Stimulated activated CD8-positive, alpha-beta memory T cell treated with anti-CD3 and anti-CD28 coated beads, Interleukin-12 subunit alpha, Interleukin-12 subunit beta, amount 100 ng/mL, for 1 hour (primary cell): ENCODE measurements at places on chromosomes 12 and 14.

DNA sequence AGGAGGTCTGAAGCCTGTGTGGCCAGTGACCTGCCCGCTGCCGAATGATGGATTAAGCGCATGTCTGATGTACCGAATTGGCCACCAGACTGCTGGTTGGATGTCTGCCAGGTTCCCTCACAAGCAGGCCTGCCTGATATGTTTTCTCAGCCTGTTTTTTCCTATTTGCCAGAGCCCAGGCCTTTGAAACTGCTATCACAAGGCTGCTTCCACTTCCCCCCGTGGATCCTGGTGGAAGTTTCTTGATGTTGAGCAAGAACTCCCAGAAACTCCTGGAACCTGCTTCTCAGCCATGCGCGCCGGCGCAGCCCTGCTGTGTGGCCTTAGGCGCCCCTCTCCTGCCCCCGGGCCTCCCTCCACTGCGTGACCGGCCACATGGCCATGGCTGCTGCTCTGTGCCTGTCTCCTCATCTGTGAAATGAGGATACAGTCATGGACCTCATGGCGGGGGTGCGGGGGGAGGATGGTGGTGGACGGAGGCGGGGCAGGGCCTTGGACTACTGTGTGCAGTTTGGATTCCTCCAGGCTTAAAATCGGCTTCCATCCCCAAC is 56.6 kb downstream of the CALM1 start:
- DNase-seq, result no peak

GRCh38 chr14:99729991-99730875 is 46.1 kb downstream of the CYP46A1 start:
- peak; percentile 32 for DNase-seq

DNA sequence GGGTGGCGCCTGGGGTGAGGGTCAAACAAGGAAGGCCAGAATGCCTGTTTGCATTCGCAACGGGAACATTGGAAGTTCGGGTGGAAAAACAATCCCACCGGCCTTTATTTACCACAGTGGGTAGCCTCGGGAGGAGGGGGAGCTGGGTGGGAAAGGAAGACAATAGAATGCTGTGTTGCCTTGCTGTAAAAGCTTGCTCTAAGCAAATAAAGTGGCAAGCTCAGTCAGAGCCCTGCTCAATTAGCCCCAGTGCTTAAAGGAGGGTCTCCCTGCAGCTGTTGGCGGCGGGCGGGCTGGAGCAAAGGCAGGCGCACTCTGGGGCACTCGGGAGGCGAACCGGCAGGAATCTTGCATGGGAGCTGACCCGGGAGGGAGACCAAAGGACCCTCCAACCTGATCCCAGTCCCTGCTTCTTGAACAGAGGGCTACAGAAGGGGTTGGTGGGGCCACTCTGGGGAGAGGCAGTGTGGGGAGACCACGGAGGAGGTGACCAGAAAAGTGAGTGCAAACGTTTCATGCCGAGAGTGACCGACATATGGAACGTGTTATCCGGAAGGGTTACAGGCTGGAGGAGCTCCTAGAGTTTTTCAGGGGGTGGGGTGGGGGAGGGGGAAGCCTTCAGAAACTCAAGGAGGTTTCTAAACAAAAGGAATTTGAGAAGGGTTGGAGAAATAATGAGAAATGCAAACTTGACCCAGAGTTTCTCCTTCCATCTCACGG is 48.5 kb downstream of the NTF3 start:
- DNase-seq, result no peak

DNA sequence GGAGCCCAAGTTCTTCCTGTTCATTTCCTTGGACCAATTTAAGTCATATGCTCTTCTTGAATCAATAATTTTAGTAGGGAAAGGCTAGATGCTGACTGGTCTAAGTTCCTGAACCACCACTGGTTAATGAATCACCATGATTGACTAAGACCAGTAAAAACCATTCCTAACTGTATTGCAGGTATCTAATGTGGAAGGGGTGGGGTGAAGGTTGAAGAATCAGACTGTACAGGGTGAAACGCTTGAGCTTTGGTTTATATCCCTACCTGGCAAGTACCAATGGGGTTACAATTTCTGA is 100.1 kb downstream of the DYRK2 start:
- DNase-seq, result no peak

DNA sequence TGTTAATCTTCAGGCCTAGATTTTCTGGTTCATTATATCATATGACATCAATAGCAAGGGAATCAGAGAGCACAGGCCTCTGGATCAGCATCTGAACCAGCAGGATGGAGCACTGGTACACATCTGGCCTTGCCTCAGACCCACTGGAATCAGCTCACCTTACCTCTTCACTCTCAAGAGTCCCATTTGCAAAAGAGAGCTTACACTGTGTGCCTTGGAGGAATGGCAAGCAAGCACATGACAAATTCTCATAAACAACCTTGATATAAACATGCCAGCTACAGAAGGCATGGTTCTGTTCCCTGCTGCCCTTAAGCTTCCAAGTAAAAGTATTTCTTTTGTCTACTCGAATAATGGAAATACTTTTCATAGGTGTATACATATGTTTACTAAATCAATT is 128.6 kb upstream of the CPM start:
- no peak for DNase-seq

DNA sequence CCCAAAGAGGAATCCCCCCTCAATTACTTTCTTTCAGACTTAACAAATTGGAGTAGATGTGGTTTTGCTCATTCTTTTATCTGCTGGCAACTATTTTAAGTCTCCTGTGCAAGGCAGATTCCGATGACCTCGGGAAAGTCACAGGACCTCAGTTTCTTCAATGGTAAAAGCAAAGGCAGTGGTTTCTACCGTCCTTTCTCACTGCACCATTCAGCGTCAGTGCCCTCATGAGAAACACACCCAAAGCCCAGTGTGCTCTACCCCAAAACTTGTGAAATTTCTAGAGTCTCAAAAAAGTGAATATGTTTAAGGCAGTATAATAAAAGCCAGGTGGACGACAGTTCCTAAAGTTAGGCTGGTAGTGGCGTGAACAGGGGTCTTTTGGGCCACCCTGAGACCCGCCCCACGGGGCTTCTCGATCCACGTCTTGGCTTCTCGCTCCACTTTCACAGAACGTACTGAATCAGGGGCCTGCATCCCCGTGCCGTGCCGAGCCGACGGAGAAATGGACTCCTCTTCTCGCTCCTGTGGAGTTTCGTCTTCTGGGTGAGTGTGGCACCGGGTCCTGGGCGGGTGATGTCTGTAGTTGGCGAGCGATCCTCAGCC is 1.3 kb upstream of the ARHGAP5 start:
- no peak for DNase-seq

- no peak for DNase-seq
These were observed 71.7 kb downstream of the CCDC92 start for GRCh38 chr12:123900871-123901376.

DNA sequence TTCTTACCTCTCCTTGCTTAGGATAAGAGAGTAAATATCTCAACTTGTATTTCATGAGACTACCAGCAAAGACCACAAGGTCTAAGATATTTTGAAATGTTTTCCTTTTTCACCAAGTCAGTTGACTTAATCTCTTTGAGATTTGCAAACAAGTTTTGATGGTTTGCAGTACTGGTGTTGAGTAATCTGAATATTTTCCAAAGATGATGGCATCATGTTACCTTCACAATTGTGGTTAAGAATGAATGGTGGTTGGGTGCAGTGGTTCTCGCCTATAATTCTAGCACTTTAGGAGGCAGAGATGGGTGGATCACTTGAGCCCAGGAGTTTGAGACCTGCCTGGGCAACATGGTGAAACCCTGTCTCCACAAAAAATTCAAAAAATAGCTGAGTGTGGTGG is 225.7 kb downstream of the TMTC2 start:
- no peak for DNase-seq

GRCh38 chr14:39554576-39554975 is 122.3 kb upstream of the FBXO33 start:
- no peak for DNase-seq

GRCh38 chr12:77324763-77325468 is 259.5 kb upstream of the E2F7 start:
- no peak for DNase-seq

DNA sequence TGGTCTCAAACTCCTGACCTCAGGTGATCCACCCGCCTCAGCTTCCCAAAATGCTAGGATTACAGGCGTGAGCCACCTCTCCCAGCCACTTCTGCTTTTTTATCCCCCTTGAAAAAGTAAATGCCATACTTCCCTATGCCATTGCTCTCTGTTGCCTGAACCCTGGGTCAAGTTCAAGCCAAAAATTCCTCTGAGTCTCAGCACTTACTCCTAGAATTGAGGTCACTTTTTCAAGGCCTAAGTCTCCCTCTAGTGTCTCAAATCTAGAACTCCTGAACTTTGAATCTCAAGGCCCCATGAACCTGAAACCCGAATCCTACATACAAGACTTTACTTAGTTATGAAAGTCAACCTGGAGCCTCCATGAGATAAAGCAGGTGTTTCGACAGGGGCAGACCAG is 1.4 kb upstream of the APOBEC1 start:
- DNase-seq, result no peak

DNA sequence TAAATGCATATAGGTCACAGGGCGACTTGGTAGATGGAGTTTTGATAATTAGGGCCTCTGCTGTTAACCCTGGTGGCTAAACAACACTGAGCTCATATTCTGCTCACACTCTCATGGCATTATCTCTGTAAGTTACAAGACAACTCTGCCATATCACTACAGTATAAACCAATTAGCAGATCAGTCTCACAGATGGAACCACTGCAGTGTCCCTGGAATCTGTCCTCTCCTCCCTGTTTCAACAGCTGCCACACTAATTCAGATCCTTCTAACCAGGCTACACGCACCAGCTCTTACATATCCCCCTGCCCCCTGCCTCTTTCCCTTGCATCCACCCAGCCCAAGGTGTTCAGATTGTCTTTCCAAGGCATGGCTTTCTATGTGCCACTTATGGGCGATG is 161.0 kb upstream of the RMST start:
- DNase-seq, result no peak

- no peak for DNase-seq
These were observed 99.8 kb downstream of the DAD1 start for GRCh38 chr14:22489244-22489545.

DNA sequence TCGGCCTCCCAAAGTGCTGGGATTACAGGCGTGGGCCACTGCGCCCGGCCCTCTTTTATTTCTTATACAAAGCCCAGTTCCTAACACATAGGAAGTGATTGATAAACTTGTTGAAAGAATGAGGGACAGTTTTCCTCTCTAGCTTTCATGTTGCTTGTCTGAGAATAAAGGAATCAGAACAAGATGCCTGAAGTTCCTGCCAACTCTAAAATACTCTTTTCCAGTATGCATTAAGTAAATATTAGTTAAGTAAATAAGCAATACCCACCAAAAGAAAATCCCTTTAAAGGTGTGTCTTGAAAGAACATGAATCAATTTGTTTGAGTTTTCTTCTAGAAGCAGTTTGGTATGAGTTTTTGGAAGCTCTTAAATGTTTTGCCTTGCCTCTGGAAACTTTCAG is 24.4 kb upstream of the CD27 start:
- DNase-seq, result no peak

DNA sequence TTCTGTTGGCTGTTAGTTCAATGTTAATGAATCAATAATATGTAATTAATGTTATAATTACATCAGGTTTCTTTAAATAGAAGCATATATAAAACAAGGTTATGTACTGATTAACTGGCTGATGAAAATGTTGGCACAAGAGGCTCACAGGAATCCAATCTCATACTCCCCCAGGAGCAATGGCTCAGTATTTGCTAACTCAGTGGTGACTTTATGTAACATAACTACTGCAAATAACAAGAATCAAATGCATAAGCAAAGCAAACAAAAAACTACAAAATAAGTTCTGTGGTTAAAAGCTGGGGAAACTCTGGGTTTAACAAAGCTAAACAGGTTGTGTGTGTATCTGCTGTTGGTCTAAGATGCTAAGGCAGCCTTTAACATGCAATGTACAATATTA is 27.7 kb upstream of the BBS10 start:
- no peak for DNase-seq

- DNase-seq, result no peak
These were observed 13.6 kb upstream of the PPM1A start for GRCh38 chr14:60235440-60235839.

GRCh38 chr12:106132175-106133135 is 6.3 kb downstream of the NUAK1 start:
- DNase-seq, result no peak

GRCh38 chr14:96096639-96097610 is 57.8 kb downstream of the C14orf132 start:
- no peak for DNase-seq

DNA sequence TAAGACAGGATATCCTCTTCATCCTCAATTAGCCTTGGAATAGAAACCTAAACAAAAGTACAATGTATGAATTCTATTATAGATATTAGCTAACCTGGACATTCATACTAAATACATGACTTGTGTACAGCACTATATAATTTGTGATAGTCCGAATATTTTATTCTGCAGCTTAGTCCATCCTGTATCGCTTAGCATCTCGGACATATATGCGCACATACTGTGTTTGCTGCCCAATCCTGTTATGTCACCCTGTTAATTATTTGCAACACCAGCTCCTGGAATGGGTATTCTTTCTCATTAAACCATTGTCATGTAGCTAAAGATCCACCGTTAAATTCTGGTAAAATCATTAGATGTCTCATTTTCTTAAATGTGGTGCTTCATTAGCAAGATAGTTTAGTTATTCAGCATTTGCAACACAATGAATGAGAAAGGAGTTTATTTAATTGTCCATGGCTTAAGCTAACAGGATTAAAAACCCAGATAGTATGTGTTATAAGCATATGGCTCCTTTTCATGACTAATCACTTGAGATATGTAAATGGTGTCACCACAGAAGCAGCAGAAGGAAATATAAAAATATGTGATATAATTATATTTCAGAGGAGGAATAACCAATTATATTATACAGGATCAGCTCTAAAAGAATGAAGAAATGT is 156.0 kb upstream of the ARHGAP5 start:
- DNase-seq, result no peak

DNA sequence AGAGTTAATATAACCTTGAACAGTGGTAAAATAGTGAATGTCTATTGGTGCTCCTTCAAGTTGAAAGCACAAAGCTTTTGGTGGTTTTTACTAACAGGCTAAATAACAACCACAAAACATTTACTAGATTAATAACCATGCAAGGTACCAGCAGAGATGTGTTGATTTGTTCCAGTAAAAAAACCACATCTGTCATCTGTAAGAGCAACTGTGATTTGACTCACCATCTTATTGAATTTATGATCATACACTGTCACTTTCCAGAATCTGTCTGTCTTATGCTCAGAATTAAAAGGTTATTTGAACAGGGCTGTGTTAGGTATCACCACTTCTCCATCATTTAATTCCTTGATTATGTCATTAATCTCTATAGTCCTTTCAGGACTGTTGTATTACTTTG is 107.0 kb upstream of the PTHLH start:
- DNase-seq, result no peak

- peak; percentile 40 for DNase-seq
These were observed 1.3 kb downstream of the AHSA1 start for GRCh38 chr14:77459072-77459723.

DNA sequence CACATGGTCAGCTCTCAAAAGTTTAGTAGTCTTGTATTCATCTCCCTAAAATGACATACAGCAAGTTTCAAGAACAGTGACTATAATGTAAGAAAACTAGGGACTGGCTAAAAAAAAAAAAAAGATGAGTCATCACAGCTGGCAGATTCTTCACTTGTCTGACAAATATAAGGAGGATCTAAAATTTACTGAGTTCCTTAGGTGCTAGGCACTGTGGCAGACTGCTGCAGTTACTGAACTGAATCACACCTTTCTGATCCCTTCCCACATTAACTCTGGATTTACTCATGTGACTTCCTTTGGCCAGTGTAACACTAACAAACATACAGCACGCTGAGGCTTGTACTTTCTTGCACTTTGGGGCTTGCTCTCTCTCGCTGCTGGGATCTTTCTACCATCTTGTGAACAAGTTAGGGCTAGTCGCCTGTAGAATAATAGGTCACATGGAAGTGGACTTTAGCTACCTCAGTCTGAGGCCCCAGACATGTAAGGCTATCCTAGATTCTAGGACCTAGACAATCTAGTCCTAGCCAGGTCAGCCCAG is 32.1 kb downstream of the BAZ1A start:
- DNase-seq, result no peak
